ENCODE measurements at places on chromosomes 6 and 20.

- no peak for DNase-seq
These were observed 4.0 kb downstream of the PPP1R18 start for GRCh38 chr6:30682143-30683117.

DNA sequence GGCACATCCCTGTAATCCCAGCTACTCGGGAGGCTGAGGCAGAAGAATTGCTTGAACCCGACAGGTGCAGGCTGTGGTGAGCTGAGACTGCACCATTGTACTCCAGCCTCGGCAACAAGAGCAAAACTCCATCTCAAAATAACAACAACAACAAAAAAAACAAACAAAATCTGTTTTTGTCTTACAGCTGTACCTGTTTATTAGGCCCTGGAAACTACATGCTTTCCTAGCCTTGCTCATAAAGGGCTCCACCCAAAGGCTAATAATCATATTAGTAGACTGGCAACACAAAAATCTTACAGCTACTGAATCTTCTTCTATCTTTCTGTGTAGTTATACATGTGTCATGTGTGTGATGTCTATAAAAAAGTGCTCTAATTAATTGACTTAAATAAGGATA, 503.9 kb upstream of the EYS start:
- no peak for DNase-seq

GRCh38 chr6:106411056-106411455, 50.5 kb downstream of the CRYBG1 start:
- no peak for DNase-seq

DNA sequence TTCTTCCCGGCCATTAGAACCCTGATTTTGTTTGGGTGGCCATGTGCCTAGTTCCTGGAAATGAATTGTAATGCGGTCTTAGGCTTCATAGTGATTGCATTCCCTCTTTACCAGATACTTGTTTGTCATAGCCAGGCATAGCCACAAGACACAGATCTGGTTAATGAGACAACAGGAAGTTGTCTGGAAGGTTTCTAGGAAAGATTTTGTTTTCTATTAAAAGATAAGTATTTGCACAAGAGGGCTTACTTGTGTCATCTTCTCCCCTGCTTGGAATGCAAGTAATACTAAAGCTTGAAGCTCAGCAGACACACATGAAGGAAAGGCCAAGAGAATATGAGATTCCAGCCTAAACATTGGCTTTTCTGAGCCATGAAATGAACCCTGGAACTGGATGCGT, 12.9 kb downstream of the FARS2 start:
- no peak for DNase-seq

- DNase-seq = no peak
These were observed 15.0 kb downstream of the KIAA0319 start for GRCh38 chr6:24630856-24631505.

DNA sequence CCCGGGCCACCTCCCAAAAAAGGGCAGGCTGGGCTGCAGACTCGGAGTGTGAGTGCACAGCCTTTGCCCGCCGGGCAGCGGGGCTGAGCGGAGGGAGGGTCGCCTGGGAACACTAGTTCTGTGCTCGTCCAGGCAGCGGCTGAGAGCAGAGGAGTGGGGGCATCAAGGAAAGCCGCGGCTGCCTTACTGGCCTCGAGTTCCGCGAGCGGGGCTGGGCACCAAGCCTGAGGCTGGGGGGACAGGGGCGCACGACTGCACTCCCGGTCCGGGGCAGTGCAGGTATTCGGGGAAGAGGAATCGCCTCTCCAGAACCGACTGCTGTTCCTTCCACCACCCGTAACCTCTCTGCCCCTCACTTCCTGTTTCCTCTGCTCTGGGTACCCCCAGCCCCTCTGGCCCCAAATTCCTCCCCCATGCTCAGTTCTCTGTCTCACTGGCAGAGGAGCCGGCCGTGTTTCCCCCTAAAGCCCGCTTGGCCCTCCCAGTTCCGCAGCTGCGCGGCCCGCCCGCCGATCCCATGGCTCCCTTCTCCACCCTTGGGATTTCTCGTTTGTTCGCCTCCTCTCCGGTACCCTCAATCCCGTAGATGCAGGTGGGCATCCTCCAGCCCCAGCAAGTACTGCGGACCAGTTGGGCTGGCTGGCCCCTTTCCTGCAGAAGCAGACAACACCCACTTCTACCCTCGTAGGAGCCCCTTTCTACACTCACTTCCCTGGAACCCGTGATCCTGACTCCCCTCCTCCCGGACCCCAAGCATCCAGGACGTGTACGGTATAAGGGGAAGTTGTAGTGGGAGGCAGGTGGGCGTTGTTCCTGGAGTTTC, 5.1 kb downstream of the RING1 start:
- no peak for DNase-seq

GRCh38 chr6:87684895-87685654, 17.0 kb downstream of the AKIRIN2 start:
- no peak for DNase-seq

GRCh38 chr20:3911956-3912355, 22.8 kb downstream of the PANK2 start:
- DNase-seq = no peak

DNA sequence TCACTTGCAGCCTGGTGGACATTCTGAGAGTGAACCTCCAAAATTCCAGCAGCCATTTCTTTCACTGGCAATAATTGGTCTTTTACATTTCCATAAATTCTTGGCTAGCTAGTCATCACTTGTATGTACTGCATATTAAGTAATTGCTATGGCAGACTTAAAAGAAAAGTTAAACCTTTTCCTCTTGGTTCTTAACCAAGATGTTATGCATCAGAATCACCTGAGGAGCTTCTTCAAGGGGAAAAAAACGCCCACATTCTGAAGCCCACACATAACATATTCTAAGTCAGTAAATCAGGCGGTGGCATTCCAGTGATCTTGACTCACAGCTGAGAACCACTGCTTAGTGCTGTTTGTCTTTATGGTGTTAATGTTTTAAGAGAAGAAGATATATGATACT, 37.0 kb downstream of the CDC40 start:
- no peak for DNase-seq

GRCh38 chr6:130148181-130148580, 74.6 kb downstream of the SAMD3 start:
- no peak for DNase-seq

GRCh38 chr6:52499681-52500236, 77.1 kb downstream of the TRAM2 start:
- no peak for DNase-seq

- no peak for DNase-seq
These were observed 207.0 kb downstream of the THBS2 start for GRCh38 chr6:169046483-169047192.

GRCh38 chr20:61105395-61105794, 146.7 kb upstream of the CDH4 start:
- no peak for DNase-seq

DNA sequence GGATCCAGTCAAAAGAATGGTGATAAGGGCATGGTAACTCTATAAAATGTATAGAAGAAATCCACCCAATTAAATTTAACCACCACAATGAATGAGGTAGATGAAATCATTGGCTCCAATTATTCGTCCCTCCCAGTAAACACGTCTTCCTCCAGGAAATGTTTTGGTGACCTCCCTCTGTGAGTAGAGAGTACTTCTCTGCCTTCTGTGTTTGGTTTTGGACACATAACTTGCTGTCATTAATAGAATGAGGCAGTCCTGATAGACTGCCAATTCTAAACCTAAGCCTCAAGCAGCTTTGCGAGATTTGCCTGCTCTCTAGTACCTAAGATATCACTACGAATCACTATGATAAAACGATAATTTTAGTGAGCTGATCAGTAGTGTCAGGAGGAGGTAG, 632.8 kb downstream of the HDGFL1 start:
- no peak for DNase-seq

- DNase-seq = no peak
These were observed 30.5 kb upstream of the HFE start for GRCh38 chr6:26056583-26057350.

DNA sequence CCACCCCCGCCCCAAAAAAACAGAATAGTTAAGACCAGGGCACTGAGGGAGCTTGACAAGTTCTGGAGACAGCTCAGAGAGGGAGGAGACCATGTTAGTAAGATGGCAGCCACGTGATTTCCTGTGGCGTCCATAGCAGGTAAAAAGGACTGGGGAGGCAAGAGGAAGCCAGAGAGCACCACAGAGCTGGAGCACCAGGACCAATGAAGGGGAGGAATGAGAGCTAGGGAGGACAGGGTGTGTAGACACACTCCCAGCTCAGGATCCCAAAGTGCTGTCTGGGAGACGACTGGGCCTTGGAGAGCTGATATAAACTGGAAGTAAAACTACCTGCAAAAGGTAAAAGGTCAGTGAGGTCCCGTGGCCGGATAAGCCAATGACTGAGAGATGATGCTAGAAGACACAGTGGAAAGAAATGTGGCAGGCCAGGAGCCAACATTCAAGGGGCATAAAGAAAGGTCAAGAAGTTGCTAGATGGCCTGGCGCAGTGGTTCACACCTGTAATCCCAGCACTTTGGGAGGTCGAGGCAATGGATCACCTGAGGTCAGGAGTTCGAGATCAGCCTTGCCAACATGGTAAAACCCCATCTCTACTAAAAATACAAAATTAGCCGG, 39.0 kb downstream of the SLC23A2 start:
- no peak for DNase-seq

DNA sequence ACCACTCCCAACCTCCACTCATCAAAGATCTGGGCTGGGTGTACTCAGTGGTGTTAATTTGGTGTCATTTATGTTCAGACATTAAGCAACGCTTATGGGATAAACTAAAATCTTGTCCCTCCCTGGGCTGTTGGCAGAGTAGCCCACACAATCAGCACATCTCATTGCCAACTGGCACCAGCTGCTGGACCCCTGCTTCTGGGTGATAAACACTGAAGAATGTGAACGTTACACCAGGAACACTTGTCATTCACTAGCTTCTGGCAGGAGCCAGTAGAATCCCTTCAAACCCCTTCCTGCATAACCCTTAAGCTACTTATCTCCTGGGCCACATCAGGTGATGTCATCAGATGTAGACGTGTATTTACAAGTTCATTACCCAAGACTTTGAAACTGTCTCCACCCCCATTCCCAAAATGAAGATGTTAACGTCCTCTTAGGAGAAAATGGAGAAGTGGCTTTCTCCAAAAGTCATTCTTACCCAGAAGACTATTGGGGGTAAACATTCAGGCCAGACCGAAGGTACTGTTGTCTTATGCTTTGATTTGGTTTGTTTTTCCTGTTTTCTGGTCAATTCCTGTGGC, 107.8 kb upstream of the CD93 start:
- no peak for DNase-seq

- DNase-seq = no peak
These were observed 2.7 kb downstream of the SLC17A2 start for GRCh38 chr6:25927756-25928216.

- DNase-seq = no peak
These were observed 17.8 kb upstream of the RBPJL start for GRCh38 chr20:45288860-45289259.

- no peak for DNase-seq
These were observed 307.2 kb downstream of the FRK start for GRCh38 chr6:115753446-115753845.

- DNase-seq = no peak
These were observed 67.8 kb downstream of the GFOD1 start for GRCh38 chr6:13419422-13420195.

GRCh38 chr6:40425192-40425919, 161.8 kb downstream of the LRFN2 start:
- no peak for DNase-seq

DNA sequence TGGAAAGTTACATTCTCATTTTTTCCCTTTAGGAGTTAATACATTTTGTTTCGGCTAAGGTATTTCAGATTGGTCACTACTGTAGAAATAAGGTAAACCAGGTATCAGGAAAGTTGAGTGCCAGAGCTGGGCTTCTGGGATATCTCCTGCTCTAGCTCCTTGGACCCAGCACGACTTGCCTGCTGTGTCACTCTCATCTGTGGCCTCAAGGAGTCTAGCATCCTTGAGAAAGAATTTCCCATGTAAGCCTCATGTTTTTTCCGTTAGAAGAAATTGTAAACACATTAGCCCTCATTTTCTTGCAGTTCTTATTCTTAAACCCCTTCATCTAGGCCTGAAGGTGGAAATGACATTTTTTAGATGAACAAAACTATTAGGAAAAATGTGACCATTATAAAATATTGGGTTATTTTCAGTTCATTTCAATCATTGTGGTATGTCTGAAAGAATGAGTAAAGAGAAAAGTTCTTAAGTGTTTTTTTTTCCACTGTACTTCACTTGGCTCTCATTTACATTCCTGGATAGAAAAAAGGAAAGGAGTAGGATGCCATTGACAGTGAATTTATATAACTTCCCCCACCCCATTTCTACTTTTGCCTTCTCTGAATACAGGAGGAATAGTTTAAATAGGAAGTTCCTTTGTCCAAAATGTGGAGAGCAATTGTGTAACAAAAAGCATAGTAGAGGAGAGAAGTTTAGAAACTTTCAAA, 46.7 kb downstream of the CD2AP start:
- no peak for DNase-seq

GRCh38 chr6:84921891-84922290, 157.5 kb upstream of the TBX18 start:
- no peak for DNase-seq

DNA sequence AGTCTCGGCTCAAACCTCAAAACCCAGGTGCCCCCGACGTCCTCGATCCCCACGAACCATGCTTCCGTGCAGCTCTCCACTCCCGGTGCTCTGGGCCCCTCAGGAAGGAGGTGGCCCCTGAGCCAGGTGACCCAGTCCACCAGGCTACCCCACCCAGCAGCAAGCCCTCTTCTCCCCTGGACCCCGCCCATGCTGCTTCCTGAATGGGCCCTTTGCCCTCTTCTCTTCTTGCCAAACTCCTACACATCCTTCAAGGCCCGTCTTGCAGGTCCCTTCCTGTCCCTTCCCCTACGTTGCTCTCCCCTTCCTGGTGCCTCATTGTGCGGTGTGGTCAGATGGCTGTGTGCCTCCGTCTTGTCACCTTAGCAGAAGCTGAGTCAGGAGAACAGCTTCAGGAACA, 3.4 kb upstream of the GATA5 start:
- no peak for DNase-seq

DNA sequence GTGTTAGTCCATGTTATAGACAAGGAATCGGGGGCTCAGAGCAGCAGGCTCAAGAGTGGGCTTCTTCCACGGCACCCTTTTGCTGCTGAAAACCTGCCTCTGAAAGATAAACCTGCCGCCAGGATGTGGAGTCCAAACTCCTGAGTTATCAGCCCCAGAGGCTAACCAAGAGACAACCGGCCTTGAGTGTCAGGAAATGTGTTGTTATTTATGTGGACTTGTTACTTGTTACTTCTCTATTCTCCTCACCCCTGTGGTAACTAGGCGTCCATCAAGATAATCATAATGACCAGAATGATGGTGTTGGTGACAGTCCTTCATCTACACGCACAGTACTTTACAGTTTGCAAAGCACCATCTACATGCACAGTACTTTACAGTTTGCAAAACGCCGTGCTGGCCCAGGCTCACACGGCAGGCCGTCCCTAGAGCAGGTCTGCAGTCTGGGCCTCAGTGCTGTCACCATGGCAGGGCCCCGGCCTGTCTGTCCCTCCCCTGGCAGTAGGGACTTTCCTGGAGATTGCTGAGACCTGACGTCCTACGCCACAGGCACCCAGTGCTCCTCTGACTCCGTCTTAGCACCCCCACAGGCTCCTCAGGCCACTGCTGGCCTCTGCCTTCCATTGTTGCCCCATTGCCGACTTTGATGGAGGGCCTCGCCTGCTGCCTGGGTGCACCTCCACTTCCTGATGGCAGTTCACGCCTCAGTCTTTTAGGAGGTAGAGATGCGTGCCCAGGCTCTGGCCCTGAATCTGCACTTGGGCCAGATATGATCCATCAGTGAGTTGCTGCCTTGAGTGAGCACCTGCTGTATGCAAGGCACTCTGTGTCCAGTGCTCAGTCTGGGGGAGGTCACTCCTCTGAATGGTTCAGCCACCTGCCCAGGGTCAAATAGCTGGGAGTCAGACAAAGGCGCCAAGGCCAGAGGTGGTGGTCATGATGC, 9.1 kb upstream of the BPIFB4 start:
- DNase-seq = no peak
